Fibroblast of skin of scalp (primary cell): ENCODE measurements at places on chromosomes 1 and 21.

DNA sequence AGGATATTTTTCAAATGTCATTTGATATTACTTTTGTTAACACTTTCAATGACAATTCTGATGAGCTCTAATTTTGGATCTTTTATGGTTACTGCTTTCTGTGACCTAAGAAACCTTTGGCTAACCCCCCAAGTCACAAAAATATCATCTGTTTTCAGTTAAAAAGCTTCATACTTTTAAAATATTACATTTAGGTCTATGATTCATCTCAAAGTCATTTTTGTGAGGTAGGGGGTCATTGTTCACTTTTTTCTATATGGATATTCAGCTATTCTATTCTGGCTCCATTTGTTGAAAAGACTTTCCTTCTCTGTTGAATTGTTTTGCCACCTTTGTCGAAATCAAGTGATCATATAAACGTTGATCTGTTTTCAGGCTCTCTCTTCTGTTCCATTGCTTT is 44.8 kb downstream of the UCHL5 start:
- DNase-seq, result peak; percentile 60

GRCh38 chr1:176880955-176881595 is 283.4 kb downstream of the ASTN1 start:
- peak; percentile 77 for DNase-seq

GRCh38 chr21:25997788-25998611 is 172.6 kb downstream of the APP start:
- DNase-seq, result no peak

GRCh38 chr1:11877074-11877473 is 18.3 kb upstream of the NPPB start:
- DNase-seq, result no peak

DNA sequence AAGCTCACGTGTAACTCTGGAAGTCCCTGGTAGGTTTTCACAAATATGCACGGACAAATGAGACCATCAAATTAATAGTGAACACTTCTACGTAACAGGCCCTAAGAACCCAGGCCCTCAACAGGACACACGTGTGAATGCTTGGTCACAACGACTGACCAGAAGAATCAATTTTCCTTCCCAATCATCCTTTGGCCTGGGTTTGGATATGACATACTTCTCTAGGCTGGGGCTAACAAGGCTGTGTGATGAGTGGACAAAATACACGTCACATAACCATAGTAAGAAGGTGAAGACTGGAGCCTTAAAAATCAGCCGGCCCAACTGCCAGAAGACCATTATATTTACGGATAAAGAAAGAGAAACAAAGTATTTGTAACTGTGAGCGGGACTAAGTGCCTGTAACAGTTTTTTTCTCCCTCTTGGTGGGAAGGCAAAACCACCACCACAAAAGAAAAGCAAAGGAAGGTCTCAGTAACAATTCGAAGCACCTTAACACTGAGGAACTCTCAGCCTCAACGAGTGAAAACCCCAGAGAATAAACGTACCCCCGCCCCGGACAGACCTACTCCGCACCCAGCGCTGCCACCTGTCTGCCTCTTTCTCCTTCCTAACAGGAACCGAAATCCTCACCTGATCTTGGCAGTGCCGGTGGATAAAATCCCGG is 450 bp downstream of the SDE2 start:
- DNase-seq, result peak; percentile 25

DNA sequence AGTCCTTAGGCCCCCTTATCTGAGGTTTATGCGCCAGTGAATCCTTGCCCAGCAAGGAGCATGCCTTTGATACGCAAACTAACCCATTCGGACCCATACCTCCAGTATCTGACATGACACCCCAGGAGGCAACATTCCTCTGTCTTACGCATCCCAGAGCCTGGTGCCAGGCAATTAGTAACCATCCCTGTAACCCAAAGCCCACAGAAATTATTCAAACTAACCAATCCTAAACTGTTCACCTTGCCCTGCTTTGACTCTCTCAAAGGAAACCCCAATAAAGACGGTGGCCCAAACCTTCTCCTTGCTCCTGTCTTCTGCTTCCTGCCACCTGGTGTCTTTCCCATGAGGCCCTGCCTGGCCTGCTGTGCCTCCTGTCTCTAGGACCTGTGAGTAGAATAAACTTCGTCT is 36.4 kb downstream of the ZNF496 start:
- peak; percentile 50 for DNase-seq

DNA sequence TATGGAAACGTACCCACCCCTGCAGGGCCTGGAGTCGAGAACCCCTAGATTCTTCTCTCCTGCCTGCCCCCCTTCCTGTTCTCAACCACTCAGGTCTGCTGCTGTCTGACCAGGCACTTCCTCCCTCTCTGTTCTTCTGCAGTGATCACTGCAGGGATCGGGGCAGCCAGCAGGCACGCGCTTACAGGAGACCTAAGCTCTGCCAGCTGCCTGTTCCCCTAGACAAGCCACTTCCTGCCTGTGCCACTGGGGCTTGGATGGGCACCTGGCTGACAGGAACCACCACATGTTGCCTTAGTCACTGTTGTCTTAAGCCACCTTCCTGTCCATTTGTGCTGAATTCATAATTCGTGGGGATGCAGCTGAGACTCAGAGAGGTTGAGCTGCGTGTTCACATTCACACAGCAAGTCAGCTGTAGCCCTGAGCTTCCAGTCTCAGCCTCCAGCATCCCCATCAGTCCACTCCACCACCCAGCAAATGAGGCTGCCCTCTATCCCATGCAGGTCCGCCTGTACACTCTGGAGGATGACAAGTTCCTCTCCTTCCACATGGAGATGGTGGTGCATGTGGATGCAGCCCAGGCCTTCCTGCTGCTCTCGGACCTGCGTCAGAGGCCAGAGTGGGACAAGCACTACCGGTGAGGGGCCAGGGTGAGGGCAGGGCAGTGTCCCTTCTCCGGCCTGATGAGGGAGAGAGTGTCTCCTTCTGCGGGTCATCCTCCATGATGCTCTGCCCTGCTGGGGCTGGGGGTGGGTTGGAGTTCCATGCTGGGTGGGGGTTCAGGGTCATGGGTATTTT is 18.6 kb downstream of the FAM151A start:
- no peak for DNase-seq

GRCh38 chr1:165697491-165697880 is 876 bp downstream of the ALDH9A1 start:
- peak; percentile 1 for DNase-seq

DNA sequence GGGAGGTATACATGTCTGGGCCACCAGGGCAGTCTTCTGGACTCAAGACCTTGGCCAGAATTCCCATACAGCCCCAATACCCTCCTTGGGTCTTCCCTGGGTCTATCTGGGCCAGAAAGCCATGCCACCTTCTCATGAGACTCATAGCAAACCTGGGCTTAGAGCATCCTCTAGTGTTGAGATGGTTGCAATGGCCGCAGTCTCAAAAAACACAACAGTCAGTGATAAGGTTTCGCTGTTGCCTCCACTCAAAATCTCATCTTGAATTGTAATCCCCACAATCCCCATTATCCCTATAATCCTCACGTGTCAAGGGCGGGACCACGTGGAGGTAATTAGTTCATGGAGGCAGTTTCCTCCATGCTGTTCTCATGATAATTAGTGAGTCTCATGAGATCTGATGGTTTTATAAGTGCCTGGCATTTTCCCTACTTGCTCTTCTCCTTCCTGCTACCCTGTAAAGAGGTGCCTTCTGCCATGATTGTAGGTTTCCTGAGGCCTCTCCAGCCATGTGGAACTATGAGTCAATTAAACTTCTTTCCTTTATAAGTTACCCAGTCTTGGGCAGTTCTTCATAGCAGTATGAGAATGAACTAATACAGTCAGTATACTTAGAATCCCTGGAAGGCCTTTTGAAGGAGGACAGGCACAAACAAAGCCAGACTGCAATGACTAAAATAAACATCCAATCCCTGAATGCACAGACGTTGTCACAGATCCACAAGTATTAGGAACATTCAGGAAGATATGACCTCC is 77.0 kb downstream of the CTH start:
- peak; percentile 28 for DNase-seq

DNA sequence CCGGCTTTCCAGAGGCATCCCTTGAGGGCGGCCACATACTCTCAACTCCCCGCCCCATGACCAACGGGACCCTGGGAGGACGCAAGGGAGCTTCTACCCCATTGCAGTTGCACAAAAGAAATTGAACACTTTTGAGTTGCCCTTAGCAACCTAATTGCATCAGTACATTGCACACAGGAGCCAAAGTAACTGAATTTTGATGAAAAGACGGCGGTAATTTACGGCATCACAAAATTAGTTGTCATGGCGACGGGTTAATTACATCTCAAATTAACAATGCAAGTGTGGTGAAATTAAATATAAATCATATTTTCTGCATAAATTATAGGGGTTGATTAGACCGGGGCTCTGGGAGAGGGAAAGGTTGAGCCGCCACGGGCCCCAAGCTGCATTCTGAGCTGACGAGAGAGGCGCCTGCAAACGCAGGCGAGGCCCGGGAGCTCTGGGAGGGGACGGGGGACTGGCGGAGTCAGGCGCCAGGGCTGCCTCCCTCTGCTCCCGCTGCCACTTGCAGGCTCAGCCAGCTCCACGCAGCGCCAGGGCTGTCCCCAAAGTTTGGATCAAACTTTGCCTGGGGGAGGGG is 61.4 kb downstream of the CASZ1 start:
- DNase-seq, result no peak

GRCh38 chr1:238674316-238674715 is 712.1 kb upstream of the CHRM3 start:
- no peak for DNase-seq

DNA sequence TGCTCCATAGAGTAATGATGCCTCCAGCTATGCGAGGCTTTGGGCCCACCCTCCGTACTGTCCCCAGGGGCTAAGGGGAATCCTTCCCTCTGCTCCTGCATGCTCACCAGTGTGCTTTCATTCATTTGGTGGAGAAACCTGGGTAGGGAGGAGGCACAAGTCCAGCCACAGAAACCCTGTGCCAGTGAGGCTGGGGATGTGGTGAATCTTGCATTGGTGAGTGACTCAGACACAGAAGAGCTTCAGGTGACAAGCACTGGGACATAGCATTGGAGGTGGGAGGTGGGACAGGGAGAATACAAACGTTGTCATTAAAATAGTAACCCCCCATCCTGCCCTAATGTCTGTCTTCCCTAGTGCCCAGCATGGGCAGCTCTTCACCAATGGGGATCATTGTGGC is 5.2 kb downstream of the FCGR2A start:
- no peak for DNase-seq

DNA sequence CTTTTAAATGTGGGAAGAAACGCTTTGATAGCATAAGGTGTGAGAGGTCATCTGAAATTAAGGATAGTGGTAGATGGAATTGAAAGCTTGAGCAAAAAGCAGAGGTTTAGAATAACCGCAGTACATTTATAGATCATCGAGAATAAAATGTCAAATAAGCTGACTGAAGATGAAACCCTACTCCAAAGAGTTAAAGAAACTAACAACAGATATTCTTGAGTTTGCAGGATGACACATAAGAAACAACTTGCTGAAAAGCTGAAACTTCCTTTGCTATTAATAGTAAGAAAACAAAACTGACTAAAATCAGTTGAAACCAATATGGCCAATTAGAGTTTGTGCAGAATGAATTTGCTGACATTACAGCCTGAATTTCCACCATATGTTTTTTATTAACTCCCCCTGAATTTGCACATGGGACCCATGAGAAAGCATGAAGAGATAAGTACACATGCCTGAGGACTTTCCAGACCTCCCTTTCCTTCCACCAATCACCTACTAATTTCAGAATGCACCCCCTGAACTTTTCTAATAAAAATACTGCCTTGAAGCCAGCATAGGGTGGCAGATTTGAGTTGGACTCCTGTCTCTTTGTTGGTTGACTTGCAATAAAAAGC is 1.7 kb upstream of the C1orf185 start:
- DNase-seq, result no peak

- DNase-seq, result peak; percentile 90
Observed at GRCh38 chr1:111776391-111776790, 20.7 kb downstream of the DDX20 start.

GRCh38 chr1:185585770-185586169 is 148.4 kb upstream of the HMCN1 start:
- no peak for DNase-seq

DNA sequence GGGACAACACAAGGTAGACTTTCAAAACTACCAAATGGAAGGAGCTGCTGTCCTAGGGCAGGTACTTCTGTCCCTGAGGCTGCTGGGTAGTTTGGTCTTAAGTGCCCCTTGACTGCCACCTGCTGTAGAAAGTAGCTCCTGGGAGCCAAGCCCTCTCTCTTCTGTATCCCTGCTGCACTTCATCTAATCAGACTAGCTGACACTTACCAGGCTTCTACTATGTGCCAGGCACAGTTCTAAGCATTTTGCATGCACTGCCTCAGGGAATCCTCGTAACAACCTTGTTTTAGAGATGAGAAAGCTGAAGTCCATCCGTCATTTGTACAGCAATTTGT is 15.9 kb upstream of the SRSF4 start:
- peak; percentile 47 for DNase-seq

DNA sequence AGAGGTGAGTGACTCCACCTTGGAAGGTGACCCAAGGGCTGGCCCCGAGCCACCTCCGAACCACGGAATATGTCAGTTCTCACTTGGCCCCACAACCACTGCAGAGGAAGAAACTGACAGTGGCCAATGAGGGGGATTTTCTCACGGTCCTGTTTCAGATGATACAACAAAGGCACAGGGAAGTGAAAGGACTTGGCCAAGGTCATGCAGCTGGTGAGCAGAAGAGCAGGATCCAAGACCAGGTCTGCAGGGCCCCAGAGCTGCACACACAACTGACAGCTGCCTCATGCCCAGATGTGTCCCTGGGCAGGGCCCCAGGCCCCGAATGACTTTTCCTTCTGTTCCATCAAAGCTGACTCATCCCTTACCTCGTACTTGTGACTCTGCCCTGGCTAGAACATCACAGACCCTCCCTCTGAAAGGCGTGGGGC is 25.8 kb upstream of the EVA1B start:
- peak; percentile 28 for DNase-seq

GRCh38 chr1:1246577-1247340 is at the start of gene C1QTNF12:
Gene C1QTNF12, minus strand, starts transcription at chr1:1246722. Its CDS starts 32 bp downstream, at chr1:1246690.
- no peak for DNase-seq

- DNase-seq, result peak; percentile 85
Observed at GRCh38 chr21:34335316-34335715, 28.5 kb upstream of the KCNE2 start.

- peak; percentile 37 for DNase-seq
Observed at GRCh38 chr1:21468599-21468998, 28.7 kb downstream of the NBPF3 start.

DNA sequence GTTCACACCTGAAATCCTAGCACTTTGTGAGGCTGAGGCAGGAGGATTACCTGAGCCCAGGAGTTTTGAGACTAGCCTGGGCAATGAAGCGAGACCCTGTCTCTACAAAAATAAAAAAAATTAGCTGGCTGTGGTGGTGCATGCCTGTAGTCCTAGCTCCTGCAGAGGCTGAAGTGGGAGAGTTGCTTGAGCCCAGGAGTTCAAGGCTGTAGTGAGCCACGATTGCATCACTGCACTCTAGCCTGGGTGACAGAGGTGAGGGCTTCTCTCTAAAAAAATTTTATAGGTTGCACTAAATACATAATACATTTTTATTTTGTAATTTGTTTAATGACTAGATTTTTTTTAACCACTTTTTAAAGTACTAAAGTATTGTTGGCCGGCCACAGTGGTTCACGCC is 6.1 kb downstream of the PARK7 start:
- no peak for DNase-seq
